ENCODE measurements at places on chromosomes 11 and 22.

GRCh38 chr11:12829131-12829530 lies 154.9 kb downstream of the TEAD1 start:
- no peak for DNase-seq

DNA sequence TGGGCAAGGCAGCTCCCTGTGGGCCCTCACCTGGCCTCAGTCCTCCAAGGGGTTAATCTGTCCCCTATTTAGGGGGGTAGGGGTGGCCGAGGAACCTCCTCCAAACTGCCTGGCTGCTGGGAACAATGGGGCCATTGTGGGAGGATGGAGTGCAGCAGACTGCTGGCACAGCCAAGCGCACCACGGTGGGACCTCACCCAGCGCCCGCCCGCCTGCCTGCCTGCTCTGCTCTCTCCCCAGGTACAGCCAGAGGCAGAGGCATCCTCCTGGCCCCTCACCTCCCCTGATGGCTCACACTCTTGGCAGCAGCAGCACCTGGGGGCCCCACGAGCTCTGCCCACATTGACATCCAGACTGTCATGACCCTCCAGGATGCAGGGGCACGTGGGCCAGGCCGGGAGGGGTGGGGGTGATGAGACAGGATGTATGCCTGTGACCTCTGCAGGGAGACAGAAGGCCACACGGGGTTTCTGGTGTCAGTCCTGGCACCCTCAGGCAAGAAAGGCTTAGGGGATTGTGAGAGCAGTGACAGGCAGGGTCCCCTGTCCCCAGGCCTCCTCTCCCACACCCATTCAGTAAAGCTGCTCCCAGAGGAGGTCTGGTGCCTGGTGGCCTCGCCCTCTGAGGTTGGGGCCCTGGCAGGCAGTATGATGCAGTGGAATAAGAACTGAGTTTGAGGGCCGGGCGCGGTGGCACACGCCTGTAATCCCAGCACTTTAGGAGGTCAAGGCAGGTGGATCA lies 11.4 kb downstream of the BCL9L start:
- DNase-seq = no peak

DNA sequence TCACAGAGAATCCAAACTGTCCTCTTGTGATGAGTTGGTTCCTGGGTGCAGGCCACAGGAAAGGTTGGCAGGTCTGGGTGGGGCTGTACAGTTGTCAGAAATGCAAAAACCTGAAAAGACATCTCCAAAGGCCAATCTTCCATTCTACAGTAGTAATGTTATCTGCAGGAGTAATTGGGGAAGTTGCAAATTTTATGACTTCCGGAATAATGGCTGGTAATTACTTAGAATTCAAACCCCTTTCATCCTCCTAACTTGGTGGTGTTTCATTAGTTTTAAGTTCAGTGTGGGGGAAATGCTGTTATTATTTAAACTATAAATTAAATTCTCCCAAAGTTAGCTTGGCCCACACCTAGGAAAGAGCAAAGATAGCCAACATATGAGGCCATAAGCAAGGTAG lies 64.7 kb upstream of the FAT3 start:
- DNase-seq = no peak

- DNase-seq = no peak
Observed at GRCh38 chr11:78922859-78923625, 348.4 kb upstream of the NARS2 start.

- DNase-seq = no peak
Observed at GRCh38 chr11:68816251-68816776, 25.4 kb downstream of the CPT1A start.

DNA sequence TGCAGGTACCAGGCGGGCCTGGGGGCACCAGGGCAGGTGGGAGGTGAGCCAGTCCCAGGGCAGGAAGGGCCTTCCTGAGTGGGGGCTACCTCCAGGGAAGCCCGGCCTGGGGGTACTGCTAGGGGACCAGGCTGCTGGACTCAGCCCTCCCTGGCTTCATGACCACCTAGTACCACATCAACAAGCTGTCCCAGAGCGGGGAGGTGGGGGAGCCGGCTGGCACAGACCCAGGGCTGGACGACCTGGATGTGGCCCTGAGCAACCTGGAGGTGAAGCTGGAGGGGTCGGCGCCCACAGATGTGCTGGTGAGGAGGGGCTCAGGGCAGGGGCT lies 6.7 kb downstream of the TRPT1 start:
- DNase-seq = no peak

- DNase-seq = no peak
Observed at GRCh38 chr22:43171607-43172006, 15.3 kb downstream of the TTLL12 start.

GRCh38 chr22:34493486-34493885 lies 572.5 kb upstream of the ISX start:
- no peak for DNase-seq

- DNase-seq = no peak
Observed at GRCh38 chr22:44413211-44413610, 84.8 kb downstream of the RTL6 start.

- DNase-seq = no peak
Observed at GRCh38 chr11:77647654-77648305, 10.2 kb upstream of the CLNS1A start.

DNA sequence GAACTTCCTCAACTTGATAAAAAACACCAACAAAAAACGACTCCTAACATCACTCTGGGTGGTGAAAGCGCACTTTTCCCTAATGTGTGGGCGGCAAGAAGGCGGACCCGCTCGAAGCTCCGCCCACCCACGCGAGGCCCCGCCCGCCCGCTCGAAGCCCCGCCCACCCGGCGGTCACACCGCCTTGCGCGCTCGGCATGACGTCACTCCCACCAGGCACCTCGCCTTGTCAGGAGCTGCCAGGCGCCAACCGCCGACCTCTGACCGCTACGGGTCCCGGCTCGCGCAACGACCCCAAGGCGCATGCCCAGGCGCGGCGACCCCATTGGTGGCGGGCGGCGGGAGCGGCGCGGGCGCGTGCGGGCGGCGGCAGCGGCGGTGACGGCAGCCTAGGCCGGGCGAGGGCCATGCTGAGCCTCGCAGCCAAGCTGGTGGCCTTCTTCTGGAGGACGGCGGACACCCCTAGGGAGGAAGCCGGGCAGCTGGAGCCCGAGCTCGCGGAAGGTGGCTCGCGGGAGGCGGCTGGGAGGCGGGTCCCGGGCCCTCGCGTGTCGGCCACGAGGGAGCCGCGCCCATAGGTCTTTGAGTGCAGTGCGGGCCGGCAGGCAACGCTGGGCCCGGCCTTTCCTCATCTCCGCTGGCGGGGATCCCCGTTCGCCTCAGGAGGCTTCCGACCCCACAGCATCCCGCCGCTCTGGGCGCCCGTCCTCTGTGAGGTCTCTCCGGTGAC lies at the start of gene MOV10L1:
Gene MOV10L1, plus strand, starts transcription at position 325 of the 730 bp plus-strand sequence. Its CDS starts 83 bp downstream, at position 408.
- no peak for DNase-seq

GRCh38 chr11:123301013-123301591 lies 106.1 kb upstream of the CLMP start:
- DNase-seq = no peak

GRCh38 chr22:50621948-50622722 lies 5.8 kb downstream of the ARSA start:
- no peak for DNase-seq
